ENCODE measurements at places on chromosomes 12 and 14. TPM values are rescaled to one million over a fixed set of nuclear protein-coding genes. Genes with fewer than 3 reads are reported as not detected.

Gene SDR9C7
- 0.03 TPM for polyA plus RNA-seq

Gene CISTR
- polyA plus RNA-seq: not detected

DNA sequence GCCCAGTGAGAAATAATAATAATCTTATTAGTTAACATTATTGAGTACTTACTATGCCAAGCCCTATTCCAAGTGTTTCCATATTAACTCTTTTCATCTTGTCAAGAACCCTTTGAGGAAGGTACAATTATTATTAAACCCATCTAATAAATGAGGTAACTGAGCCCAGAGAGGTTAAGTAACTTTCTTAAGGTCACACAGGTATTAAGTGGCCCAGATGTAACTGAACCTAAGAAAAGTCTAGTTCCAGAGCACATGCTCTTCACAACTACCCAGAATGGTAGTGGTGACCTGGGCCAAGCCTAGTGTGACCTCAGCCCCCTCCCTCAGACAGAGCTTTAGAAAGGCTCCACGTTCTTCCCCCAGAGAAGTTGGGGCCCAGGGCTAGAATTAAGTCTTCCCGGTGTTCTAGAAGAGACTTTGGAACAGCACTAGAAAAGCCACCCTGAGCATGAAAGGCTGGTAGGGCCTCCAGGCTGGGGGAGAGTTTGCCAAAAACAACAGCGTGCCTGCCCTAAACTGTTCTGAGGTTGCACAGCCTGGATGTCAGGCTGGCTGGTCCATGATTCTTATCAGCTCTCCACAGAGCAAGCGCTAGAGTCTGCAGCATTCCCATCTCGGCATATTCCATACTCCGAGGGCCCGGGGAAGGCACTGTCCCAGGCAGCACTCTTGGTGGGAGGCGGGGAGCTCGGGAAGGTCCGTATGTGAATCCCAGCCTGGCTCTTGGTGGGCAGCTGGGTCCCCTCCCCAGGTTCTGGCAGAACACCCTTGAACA, 41.3 kb upstream of the CTDSP2 start:
- DNase-seq: no peak
- no peaks in the 10 kb centered on the region for H3K27me3 ChIP-seq
- H3K27ac ChIP-seq: peak overlapping the region; percentile 97

DNA sequence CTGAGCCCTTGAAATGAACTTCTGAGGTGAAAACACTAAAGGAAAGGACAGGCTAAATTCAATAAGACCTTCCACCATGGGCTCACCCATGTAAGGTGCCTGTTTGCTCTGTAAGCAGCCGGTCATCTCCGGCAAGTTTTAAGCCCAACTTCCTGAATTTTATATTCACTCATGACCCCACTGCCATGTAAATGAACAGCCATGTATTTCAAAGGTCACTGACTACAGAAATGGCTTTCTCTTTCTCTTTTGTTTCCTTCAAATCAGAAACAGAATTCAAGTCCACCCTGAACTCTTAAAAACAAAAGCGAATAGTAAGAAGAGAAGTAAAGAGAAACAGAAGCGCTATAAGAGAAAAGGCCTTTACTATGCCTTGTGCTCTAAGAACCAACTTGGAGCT, 61.7 kb upstream of the OVCH1 start:
- H3K4me1 ChIP-seq: no peaks in the 10 kb centered on the region
- H3K4me3 ChIP-seq: no peak overlapping the region
- H3K27me3 ChIP-seq: no peaks in the 10 kb centered on the region

DNA sequence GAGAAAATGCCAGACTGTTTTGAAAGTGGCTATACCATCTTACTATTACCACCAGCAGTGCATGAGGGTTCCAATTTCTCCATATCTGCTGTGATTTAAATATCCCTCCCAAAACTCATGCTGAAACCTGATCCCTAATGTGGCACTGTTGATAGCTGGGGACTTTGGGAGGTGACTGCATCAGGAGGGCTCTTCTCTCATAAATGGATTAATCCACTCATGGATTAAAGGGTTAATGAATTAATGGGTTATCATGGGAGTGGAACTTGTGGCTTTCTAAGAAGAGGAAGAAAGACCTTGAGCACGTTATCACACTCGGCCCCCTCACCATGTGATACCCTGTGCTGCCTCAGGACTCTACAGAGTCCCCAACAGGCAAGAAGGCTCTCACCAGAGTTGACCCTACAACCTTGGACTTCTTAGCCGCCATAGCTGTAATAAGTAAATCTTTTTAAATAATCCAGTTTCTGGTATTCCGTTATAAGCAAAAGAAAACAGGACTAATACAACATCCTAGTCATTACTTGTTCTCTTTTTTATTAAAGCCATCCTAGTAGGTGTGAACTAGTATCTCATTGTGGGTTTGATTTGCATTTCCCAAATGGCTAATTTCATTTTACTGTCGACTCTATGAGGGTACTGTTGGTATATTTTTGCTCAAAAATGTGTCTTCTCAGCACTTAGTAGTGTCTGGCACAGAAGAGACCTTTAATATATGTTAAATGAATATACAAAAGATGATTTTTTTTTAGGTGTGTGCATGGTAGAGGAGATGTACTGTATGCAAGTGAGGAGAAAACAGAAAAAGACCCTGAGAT, 14.3 kb downstream of the PPP1R12A start:
- no peaks in the 10 kb centered on the region for H3K36me3 ChIP-seq
- DNase-seq: no peak
- H3K27ac ChIP-seq: no peak overlapping the region
- no peaks in the 10 kb centered on the region for H3K4me1 ChIP-seq

DNA sequence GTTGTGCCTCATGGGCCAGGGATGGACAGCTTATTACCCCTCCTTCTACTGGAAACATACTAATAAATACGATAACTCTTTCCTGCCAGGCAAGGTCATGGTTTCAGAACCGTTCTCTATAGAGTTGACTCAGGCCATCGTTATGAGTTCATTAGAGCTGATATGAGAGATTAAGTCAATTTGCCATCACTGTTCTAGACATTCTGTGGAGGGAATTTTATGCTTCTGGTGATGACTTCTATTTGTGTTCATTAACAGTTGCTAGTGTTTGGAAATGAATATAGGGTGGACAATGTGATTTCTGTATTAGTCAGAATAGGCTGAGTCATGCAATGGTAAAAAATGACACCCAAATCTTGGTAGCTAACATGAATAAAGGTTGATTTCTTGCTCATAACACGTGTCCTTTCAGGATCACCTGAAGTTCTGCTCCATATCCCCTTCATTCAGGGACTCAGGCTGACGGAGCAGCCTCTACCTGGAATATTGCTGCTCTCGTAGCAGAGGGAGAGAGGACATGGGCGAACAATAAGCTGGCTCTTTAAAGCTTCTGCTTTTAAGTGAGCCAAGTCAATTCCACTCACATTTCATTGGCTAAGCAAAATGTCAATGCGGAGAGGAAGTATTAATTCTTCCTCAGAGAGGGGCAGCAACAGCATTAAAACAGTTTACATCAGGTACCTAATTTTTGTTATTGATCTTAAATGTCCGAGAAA, 18.5 kb upstream of the TBPL2 start:
- H3K36me3 ChIP-seq: no peaks in the 10 kb centered on the region
- no peak overlapping the region for H3K4me3 ChIP-seq
- H3K27me3 ChIP-seq: no peaks in the 10 kb centered on the region
- H3K27ac ChIP-seq: no peak overlapping the region
- peaks cover 9% of the 10 kb centered on the region for H3K4me1 ChIP-seq
- no peak for DNase-seq

DNA sequence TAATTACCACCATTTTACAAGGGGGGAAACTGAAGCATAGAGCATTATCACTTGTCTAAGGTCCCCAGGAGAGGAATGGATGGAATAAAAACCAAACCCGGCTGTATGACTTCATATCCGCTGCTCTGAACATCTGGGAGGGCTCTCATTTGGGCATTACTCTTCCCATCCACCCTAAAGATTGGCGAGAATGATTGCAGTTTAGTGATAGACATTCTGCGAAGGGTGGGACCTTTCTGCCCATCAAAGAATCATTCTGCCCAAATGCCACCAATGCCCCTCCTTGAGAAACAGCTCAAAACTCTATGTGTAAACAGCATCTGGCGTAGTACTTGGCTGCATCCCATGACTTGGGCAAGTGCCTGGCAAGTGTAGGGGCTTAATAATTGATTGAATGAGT, 11.6 kb downstream of the CHST11 start:
- H3K4me1 ChIP-seq: no peaks in the 10 kb centered on the region
- no peaks in the 10 kb centered on the region for H3K27me3 ChIP-seq
- no peak overlapping the region for H3K4me3 ChIP-seq

- no peak overlapping the region for H3K27ac ChIP-seq
- no peak for DNase-seq
- no peaks in the 10 kb centered on the region for H3K4me1 ChIP-seq
These were observed 110.6 kb upstream of the TMEM132D start for GRCh38 chr12:130014485-130014807.

All from sigmoid colon (tissue), 7 donors.